ENCODE measurements at places on chromosomes 12 and 14.

DNA sequence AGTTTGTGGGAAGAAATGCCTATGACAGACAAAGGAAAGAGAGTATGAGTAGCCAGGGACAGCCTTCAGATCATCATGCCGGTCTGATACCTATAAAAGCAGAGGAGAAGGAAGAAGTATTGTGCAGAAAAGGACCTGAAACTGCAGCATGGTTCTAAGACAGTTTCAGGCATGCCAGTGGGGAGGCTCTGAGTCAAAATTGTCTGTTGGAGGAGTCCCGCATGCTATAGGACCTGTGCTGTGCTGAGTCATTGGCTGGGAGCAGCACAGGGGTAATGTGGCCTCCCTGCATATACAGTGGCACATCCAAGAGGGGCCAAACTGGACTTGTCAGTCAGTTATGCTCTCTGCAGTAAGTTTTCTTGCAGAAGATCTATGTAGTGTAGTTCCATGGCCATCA, 40.7 kb downstream of the NEUROD4 start:
- DNase-seq: no peak

DNA sequence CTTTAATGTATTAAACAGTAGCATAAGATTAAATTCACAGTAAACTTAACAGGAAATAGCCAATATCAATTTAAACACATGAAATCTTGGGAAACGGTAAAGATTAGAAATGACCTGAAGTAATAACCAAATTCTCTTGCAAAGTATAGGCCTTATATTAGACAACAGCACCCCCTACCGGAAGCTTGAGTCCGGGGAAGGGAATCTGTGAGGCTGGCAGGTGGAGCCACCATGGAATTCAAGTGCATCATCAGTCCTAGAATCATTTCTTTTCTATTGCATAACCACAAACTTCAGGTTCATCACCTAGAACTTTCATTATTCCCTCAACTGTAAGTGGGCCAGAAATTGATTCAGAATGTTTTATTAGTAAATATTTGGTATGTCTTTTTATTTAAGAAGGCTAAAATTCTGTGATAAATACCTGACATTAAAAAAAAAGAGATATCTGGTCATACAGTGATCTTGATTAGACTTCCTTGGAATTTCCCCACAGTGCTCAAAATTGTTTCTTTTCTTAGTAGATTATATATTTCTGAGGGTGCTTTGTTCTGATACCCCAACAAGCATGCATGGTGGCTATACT, 48.6 kb downstream of the AP5M1 start:
- peak; percentile 19 for DNase-seq

GRCh38 chr12:32301216-32301615, 98.1 kb upstream of the FGD4 start:
- DNase-seq: no peak

- DNase-seq: no peak
Measured at GRCh38 chr14:99009871-99010270, 262.1 kb downstream of the BCL11B start.

- peak; percentile 87 for DNase-seq
Measured at GRCh38 chr12:93183940-93184671, 193.6 kb upstream of the NUDT4 start.

DNA sequence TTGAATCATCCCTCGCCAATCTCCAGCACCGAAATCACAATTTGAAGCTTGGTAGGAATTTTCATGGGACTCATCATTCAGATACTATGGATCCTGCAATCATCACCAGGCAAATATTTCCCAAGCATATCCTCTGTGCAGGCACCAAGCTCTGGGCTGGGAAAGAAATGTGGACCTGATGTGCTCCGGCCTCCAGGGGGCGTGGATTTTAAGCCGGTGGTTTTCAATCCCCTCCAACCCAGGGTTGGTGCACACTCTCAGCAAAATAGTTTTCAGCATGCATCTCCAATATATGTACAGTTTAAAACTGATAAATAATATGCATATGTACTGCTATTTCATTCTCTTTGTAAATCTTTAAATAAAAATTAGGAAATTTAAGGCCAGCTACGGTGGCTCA, 98.9 kb downstream of the RBM19 start:
- DNase-seq: no peak

DNA sequence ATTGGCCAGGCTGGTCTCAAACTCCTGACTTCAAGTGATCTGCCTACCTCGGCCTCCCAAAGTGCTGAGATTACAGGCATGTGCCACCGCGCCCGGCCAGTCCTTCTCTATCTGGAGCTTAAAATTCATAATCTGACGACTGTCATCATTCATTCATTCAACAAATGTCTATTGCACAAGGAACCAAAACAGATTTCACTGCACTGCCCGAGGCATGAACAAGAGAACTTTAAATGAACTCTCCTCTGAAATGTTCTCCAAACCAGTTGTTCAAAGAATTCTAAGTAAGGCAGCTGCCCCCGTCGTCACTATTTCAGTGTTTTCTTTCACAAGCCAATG, 44.8 kb upstream of the METAP2 start:
- no peak for DNase-seq

GRCh38 chr12:10397296-10397695, 7.5 kb upstream of the KLRK1 start:
- no peak for DNase-seq

DNA sequence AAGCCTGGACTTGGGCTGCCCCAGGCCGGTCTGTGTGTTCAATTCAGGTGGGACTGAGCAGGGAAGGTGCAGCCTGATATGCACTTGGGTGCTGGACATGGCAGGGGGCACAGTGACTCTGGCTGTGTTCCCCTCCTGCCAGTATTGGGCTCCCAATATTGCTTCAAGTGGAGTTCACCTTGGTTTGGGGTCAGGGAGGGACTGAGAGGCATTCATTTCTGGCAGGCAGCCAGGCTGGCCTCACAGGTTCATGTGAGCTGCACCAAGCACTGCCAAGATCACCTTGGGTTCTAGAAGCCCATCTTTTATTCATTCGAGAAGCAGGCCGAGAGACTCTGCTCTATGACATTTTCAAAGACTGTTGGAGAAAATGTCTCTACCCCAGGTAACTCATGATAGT, 245.0 kb downstream of the CHST11 start:
- DNase-seq: no peak

DNA sequence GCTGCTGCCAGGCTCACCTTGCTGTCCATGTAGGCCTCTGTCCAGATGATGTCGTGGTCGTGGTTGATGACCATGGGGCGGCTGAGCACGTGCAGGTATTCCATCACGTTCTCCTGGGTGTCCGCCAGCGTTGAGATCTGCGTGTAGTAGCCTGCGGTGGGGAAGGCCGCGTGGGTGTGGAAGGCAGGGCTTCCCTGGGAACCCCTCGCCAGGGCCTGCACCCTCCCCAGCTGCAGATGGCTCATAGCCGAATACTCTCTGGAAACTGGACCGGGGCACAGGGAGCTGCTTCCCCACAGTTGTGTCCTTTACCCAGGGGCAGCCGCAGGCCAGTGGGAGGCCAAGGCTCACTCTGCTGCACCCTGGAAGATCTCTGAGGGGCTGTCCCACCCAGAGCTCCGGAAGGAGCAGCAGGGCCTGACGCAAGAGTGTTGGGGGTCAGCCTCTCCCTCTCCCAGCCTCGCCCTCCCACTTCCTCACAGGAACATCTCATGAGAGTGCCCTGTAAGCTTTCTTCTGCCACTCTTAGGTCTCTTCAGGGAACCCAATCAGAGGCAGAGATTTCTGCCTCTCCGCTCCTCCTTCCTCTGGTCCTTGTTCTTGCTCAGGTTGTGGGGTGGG, 35.5 kb downstream of the CACNA2D4 start:
- DNase-seq: no peak

DNA sequence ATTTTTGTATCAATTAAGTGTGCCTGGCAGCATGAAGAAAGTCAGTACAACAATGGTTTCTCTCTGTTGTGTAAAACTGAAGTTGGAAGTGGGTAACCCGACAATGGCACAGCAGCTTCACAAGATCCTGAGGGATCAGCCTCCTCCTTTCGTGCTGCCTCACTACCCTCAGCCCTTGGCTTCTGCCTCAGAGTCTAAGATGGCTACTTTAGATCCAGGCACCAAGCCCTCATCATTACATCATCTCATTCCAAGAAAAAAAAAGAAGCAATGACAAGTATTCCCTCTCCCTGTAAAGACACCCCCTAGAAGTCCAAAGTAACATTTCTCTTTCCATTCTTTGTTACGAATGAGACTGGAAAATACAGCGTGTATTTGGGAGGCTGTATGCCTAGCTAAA, 92.6 kb downstream of the DNAI7 start:
- no peak for DNase-seq

GRCh38 chr12:119589097-119589496, 4.5 kb upstream of the TMEM233 start:
- no peak for DNase-seq

GRCh38 chr14:22178333-22178839, 410.6 kb downstream of the DAD1 start:
- DNase-seq: no peak

DNA sequence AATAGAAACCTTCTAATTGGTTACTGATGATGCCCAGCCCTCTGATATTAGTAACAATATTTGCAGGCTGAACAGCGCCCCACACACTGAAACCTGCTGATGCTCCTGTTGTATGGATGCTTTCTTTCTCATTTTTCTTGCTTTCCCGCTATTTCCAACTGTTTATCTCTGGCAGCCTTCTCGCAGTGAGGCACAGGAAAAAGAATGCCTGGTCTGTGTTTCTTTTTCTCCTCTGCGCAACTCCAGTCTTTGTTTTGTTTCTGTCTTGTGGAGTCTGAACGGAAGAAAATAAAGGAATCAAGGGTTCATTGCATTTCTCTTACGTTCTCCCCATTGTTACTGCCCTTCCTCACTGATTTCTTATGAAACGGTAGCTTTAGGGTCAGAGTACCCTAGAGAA, 451.2 kb downstream of the EGLN3 start:
- no peak for DNase-seq

- no peak for DNase-seq
Measured at GRCh38 chr12:2845280-2845679, 10.4 kb upstream of the NRIP2 start.

DNA sequence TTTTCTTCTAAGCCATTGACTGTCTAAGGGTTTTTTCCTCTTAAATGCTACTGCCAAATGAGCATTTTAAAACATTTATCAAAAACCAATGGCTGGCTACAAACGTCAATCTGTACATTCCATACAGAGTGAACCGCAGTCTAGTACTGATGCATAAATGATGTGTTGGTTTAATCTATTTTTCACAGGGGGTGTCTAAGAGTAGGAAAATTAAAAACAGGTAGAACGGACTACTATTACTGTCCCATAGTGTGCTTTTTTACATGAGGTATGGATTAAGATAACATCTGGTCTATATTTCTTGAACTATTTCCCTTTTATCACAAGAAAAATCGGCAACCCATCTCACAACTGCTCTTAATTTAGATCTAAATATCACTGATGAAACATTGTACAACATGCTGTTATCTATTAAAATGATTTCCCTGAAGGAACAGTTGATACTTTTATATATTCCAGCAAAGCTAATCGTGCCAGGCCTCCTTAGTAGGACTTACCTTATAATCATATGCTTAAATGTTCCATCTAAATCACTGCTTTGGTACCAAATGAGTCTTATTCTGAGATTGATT, 172.9 kb upstream of the CDKN3 start:
- no peak for DNase-seq

DNA sequence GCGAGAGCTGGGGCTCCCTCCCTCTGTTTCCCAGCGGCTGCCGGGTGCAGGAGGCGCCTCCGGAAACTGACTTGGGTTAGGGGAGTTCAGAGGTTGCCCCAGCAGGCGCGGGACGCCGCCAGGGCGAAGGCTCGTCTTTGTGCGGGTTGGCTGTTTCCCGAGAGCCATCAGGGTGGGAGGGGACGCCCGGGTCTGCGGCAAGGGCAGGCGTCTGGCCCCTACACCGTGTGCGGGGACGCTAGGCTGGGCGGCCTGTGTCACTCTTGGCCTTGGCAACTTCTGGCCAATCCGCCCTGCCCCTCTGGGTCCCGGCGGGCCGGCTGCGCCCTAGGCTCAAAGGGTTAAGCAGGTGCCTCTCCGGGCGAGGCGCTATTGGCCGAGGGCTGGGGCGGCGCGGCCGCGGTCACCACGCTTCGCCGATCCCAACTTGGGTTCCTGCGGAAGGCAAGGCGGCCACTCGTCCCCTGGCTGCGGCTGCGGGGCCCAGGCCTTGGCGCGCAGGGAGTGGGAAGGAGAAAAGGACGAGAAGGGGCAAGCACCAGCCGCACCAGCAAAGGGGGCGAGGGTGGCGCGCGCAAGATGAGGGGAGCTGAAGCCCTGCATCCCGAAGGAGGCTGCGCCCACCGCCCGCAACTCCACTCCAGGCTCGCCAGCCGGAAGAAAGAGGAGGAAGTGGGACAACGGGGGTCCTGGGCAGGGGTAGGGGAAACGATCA, 5.6 kb upstream of the NPAS3 start:
- DNase-seq: no peak

- no peak for DNase-seq
Measured at GRCh38 chr12:75603475-75603874, 92.1 kb upstream of the KRR1 start.

DNA sequence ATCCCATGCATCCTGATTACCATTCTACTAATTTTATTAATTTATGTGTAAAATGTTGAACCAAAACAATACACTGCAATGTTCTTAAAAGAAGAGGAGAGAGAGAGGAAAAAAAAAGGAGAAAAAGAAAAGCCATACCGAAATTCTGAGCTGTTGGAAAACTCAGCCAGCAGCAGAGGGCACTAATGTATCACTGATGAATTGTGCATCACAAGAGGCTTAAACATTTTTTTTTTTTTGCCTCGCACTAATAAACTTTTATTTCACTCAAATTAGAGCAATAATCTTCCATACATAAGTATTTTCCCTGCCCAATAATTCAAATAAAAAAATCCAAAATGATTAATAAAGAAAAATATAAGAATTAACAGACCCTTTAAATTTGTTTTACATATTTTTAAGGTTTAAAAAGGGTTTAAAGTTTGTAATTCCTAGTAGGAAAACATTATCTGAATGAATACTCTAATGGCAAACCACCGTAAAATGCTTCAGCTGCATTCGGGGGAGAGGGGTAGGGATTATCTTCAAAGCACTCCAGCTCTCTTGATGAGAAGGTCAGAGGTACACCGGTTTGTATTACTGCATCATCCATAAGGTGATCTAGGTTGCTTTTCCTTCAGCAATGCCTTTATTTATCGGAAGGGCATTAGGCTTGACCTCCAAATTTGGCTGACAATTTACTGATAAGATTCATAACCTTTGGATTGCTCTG, 41.9 kb downstream of the ATP23 start:
- no peak for DNase-seq

- peak; percentile 21 for DNase-seq
Measured at GRCh38 chr12:112870267-112870980, 36.3 kb upstream of the OAS1 start.

DNA sequence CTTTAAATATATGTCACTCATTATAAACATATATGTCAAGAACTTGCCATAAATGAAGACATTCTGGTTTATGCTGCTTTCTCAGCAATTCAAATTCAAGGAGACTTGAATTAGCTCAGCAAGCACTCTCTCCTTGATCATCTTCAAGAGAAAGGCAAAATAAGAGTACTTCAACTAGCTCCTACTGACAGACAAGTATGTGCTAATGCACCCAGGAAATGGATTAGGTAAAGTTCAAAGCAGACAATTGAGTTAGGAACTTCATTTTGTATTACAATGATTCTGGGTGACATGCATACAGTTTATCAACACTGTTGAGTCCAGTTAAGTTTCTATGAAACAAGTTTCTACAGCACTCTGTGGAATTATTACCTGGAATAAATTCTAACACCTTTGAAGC, 455.9 kb upstream of the USP15 start:
- no peak for DNase-seq
